ENCODE measurements at places on chromosomes 1 and 21. TPM values are rescaled to one million over a fixed set of nuclear protein-coding genes. Genes with fewer than 3 reads are reported as not detected.

The CGN gene
- 0.52 TPM for total RNA-seq

The ARHGEF10L gene
- total RNA-seq, result 6.8 TPM

The VAV3 gene
- total RNA-seq, result 72.8 TPM

GRCh38 chr1:156998840-156999500, 46.6 kb downstream of the ARHGEF11 start:
- DNase-seq, result no peak

- DNase-seq, result no peak
Observed at GRCh38 chr1:152410028-152410427, 4.0 kb downstream of the CRNN start.

- no peak for DNase-seq
Observed at GRCh38 chr1:14599800-14600199, 1.3 kb downstream of the KAZN start.

DNA sequence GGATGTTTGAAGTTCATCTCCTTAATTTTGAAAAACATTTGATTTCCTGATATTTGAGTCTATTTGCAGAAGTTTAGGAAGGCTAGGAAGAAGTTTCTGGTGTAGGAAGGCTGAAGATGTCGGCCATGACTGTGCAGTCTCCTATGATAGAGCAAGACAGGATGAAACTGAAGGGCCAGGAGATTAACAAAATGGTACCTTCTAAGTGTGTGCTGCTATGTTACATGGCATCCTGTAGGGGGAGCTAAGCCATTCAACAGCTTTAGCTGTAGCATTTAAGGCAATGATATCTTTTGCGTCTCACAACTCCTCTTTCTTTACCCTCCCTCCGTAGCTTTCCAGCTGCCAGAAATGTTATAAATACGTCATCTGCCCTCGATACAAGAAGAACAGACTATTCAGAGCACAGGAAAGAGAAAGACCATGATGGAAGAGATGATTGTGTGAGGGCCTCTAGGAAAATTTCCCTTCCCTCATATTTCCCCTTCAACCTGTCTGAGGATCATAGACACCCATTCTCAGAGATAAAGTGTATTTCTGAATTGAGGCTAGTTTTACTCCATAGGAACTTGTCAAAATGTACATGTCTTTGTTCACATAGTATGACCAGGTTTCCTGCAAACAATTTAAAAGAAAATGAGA, 61.1 kb downstream of the XCL1 start:
- DNase-seq, result peak; percentile 62

GRCh38 chr1:211158866-211159265, 24.9 kb upstream of the KCNH1 start:
- DNase-seq, result no peak

The SPRR2F gene
- total RNA-seq, result not detected

The NTMT2 gene
- not detected for total RNA-seq

DNA sequence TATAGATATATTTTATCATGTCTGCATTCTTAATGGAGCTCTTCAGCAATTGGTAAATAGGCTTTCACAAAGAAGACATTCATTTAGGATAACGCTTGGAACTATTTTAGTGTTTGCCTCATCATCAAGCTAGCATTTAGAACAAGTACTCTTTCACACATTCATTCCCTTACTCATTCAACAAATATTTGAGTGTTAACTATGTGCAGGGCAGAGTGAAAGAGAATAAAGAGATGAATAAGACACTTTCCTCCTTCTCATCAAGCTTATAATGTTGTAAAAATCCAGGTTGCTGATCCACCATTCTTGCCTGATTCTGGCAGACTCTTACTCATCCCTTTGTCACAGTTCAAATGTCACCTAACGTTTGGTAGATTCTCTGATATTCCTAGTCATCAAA, 386.3 kb upstream of the BEND5 start:
- no peak for DNase-seq
